Endothelial cell of umbilical vein (primary cell): ENCODE measurements at places on chromosomes 16 and 17. TPM values are rescaled to one million over a fixed set of nuclear protein-coding genes. Genes with fewer than 3 reads are reported as not detected.

GRCh38 chr17:21165922-21166594, 39.3 kb downstream of the DHRS7B start:
- no peak for DNase-seq

GRCh38 chr17:1422885-1423284, 22.9 kb upstream of the YWHAE start:
- DNase-seq, result peak; percentile 98

- DNase-seq, result peak; percentile 46
Observed at GRCh38 chr16:83953796-83954576, 946 bp downstream of the OSGIN1 start.

DNA sequence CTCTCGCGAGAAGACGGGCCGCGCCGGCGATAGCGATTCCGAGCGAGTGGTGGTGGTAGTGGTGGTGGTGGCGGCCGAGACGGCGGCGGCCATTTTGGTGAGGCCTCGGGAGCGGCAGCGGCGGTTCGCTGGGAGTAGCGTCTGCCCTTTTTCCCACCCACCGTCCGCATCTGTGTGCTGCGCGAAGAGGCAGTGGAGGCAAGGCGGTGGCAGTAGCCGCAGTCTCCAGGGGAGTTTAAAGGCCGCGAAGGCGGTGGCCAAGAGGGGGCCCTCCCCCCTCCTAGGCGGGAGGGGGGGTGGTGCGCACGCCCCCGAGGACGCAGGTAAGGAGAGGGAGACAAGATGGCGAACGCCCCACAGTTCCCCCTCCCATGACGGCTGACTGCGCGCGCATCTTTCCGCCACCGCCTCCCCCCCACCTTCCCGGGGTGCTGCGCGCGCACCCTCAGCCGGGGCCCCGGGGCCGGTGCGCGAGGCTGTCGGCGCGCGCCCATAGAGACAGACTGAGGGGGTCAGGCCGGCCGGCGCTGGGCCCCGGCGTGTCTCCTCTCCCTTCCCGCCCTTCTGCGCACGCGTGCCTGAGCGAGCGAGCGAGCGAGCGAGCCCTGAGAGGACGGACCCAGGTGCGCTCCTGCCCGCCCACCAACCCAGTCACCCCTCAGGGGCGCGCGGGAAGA, 694 bp upstream of the SRCAP start:
- peak; percentile 96 for DNase-seq

Gene PRR11
- 22.5 and 28.8 TPM in 2 replicates for polyA plus RNA-seq

Gene YBX2
- 0.15 and 0.18 TPM in 2 replicates for polyA plus RNA-seq

Gene MT1F
- polyA plus RNA-seq, result 2.2 and 2.3 TPM in 2 replicates

Gene SMTNL2
- polyA plus RNA-seq, result not detected in 2 replicates
